ENCODE measurements at places on chromosomes 1 and 21.
A peak's percentile ranks its signal among the peaks of the same experiment; 100 is the strongest.

GRCh38 chr1:11125931-11126330 lies 26.3 kb upstream of the EXOSC10 start:
- no peak for DNase-seq

DNA sequence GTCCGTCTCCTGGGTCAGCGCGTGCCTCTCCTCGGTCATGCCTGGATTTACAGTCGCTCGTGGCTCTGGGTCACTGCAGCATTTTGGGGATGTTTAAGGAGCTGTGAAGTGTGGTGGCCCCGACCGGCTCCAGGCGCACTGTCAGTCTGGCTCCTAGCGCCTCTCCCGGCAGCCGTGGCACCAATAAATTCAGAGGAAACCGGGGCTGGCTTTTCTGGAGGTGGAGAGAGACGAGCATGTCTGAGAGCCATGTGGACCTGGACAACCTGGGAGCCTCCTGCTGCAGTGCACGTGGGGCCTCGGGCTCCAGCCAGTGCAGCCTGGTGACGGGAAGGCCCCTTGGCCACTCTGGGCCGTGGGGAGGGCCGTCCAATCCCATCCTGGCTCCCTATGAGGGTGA lies 17.1 kb downstream of the PLCH2 start:
- DNase-seq: no peak

- no peak for DNase-seq
Observed at GRCh38 chr21:44437371-44437695, 18.0 kb upstream of the LRRC3 start.

GRCh38 chr1:198116069-198116468 lies 40.7 kb upstream of the NEK7 start:
- DNase-seq: peak; percentile 47

- DNase-seq: peak; percentile 46
Observed at GRCh38 chr1:55214212-55214933, 791 bp downstream of the USP24 start.

GRCh38 chr1:241695246-241696171 lies 43.4 kb downstream of the WDR64 start:
- DNase-seq: no peak
